NCI-H1105 treated with DMSO at 0.1 percent for 48 hours (cell line): ENCODE measurements at places on chromosomes 3 and 15.

DNA sequence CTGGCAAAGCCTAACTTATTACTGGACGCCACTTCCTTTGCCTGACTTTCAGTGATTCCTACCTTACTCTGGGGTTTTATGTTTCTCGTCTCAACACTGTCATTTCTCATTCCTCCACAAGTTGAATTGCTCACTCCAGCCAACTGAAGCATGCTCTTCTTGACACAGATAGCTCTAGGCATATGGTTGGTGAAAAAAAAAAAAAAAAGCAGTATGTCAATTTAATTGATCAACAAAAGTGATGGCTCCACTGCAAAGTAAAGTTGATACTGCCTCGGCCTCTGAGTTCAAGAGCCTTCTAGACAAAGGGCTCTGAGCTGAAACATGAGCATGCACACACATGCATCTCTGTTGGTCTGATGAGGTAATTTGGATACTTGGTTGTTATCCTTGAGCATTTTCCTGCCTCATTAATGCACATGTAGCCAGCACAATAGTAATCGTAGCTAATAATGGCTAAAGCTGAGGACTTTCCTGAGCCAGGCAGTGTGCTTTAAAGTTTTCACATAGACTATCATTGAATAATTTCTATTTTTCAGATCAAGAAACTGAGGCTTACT lies 21.4 kb upstream of the UBE2Q2 start:
- DNase-seq = no peak

DNA sequence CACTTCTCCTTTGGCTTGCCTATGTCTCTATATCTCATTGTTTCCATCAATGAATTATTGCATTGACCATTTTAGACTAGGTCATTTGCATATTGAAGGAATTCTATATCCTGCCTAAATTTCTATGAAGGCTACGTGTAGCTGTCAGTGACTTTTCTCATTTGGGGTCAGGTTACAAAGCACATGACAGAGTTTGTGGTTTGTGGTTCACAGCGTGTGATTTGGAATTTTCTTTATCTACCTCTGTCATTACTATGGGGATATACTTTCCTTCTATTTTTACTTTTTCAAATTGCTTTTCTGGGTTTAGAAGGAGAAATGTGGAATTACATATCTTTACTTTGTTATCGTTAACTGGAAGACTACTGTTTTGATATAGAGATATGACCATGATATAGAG lies 317.3 kb upstream of the CFAP20DC start:
- no peak for DNase-seq

DNA sequence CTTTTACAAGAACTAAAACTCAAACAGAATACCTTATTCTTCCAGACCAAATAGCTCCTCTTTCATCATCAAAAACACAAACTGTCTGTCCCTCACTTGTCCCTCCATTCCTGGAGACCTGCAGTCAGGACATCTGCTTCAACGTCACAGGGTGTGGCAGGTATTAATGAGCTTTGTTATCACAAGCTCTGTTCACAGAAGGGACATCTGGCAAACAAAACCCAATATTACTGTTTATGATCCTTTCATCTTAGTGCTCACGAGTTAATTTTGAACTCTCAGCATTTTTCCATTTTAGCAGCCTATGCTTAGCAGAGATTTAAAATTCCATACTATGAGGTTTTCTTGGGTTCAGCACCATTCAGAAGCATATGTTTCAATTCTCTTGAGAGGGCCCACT lies 32.9 kb downstream of the AP3S2 start:
- DNase-seq = no peak

DNA sequence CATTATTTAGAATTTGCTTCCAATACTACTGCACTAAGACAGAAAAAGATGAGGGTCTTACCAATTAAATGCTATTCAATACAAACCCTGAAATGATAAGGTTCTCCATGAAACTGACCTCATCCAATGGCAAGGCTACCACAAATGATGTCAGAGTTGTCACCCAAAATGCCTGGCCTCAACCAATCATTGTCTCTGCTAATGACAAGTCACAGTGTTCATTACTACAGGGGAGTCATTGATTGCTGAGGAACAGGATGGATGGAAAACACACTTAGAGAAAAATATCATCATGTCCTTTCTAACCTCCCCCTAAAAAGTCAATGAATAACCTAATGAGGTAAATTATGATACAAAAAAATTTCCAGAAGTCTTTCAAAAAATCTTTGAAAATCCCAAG lies 91.0 kb downstream of the FOXP1 start:
- no peak for DNase-seq

DNA sequence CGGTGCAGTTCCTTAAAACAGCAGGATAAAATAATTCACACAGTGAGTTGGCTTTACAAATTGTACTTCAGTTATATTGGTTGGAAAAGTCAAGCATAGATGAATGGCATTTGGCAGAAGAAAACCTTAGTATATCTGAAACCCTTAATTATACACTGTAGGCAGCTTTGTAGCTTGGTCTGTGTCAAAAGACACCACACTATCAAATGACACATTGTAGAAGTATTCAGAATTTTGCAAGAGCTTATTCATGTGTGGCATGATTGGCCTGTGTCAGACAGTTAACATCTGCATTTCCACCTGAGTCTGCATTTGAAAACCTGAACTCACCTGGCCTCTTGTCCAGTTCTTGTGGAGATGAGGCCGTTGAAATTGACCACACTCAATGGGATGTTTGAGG lies 13.8 kb downstream of the TMEM266 start:
- DNase-seq = no peak

DNA sequence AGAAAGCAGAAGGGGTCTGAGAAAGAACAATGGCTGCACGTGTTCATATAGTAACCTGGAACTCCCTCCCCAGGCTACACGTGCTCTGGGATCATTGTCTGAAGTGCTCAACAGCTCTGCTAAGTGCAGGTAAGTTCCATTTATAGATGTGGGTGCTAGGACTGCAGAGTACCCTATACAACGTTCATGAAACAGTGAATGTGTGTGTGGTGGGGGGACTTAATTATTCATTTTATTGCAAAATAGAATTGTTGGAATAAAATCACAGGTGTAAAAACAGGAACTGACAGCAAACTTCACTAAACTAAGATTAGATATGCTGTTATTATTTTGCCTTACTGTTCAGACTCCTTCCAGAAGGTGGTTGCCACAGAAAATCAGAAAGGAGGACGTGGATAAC lies 68.5 kb downstream of the CCR4 start:
- DNase-seq = no peak

DNA sequence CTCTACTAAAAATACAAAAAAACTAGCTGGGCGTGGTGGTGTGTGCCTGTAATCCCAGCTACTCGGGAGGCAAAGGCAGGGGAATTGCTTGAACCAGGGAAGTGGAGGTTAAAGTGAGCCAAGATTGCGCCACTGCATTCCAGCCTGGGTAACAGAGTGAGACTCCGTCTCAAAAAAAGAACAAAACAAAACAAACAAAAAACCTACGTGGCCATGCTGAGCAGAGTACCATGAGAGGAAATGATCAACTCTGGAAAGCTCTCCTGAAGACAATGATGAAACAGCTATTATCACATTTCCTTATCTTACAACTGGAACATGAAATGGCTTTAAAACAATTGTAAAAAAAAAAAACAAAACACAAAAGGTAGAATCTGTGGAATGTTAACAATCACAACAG lies 75.2 kb downstream of the CHSY1 start:
- DNase-seq = no peak

GRCh38 chr15:69096626-69097025 lies 63.8 kb upstream of the GLCE start:
- DNase-seq = no peak

DNA sequence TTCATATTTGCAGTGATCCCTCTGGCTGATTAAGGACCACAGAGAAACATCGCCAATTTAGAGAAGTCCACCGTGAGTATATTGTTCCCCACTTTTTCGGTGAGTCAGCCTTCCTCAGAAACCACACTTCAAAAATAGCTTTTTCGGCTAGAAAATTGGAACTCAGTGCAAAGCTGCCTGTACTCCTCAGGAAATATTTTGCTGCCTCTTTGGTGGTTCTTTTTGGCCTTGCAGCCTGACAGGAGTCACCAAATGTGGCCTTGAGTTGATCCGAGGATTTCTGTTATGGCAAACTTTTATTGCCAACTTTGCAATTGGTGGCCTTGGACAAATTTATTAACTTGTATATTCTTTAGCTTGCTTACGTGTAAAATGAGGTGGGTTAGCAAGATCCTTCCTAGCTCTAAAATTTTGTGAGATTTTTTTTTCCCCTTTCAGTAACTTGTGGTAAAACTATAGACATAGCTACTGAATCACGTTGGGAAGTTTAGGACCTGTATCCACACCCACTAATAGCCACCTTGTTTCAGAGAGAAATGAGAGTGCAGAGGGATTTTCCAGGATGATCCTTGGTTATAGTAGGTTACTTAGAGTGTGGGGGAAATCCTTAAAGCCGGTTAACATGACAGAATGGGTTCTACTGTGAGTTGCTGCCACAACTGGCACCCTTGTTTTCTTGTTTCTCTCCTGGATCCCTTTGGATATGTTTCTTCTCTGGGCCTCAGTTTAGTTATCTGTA lies 9.9 kb downstream of the ARL6IP5 start:
- no peak for DNase-seq

- peak; percentile 58 for DNase-seq
Measured at GRCh38 chr3:129439226-129439816, 427 bp downstream of the MBD4 start.

GRCh38 chr3:183777016-183777618 lies 48.3 kb downstream of the MAP6D1 start:
- no peak for DNase-seq

DNA sequence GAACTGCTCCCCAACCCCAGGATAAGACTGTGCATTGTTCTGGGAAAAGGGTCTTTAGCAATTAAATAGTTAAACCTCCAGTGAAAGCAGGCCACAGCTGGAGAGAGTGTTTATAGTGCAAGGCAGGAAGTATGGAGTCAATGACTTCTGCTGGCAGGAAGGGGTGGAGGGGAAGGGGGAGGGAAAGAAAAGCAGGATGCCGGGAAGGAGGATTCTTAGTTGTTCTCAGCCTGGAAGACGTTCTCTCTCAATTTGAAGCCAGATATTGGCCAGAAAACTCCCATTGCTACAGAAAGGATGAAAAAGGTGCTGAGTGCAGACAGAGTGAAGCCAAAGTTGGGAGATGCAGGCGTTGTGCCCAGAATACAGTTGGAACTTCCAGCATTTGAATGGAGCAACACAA lies 35.7 kb upstream of the ACTL6A start:
- DNase-seq = peak; percentile 38

DNA sequence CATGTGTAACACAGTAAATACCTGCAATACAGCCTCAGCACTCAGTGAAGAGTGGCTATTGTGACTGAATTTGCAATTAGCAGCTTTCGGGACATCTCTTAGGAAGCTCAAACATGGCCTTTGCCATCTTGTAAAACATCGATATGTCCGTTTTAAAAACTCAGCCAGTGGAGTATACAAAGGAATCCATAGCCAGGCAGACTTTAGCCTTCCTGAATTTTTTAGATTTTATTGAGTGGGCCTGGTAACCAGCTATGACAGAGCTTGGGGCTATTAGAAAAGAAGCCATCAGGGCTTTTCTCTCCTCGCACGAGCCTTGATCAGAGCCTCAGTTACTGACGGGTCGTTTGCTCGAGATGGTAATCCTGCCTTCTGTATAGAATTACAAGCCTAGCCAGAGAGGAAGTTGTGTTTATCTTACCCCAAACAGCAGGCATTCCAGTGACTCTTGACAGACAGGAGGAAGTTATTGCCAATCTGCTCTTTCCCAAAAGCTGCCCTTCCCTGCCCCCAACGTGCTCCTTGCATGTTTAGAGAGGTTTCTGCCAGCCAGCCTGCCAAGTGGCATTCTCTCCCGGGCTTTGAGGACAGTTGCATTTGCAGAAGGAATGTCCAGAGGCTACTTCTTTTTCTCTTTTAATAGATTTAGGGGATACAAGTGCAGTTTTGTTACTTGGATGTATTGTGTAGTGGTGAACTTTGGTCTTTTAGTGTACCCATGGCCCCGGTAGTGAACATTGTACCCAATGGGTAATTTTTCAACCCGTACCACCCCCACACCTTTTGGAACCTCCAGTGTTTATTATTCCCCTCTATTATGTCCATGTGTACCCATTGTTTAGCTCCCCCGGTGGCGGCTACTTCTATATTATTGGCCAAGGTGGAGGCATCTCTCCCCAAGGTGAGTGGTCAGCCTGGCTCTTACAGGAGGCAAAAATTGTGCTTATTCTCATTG lies 40.6 kb downstream of the ITPR1 start:
- DNase-seq = no peak

DNA sequence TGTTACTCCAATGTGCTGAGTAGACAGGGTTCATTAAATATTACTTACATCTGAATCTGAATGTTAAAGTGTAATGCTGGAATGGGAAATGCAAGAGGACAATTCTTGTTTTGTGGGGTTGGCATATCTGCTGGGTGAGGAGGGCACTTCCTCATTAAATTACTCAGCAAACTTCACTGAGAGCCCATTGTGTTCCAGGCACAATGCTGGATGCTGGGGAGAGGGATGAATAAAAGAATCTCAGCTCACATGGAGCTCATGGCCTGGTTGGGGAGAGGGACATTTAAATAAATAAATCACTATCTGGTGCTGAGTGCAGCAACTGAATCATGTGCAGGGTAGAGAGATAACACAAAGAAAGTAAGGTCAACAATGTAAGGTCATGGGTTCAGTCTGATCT lies 199.2 kb upstream of the CFAP20DC start:
- DNase-seq = no peak

- DNase-seq = no peak
Measured at GRCh38 chr3:74387111-74387735, 227.2 kb downstream of the CNTN3 start.

DNA sequence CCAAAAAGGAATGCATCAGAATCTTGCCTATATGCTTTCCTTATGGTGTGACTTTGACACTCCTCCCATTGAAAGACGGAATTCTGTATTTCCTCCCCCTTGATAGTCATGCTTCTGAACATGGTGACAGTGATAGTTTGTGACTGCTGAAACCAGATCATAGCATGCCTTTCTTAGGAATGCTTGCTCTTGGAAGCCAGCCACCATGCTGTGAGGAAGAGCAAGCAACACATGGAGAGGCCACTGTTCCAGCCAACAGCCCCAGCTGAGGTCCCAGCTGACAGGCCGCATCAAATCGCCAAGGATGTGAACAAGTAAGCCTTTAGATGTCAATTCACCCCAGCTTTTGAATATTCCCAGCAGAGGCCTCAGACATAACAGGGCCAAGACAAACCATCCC lies 100.1 kb downstream of the IGF2BP2 start:
- no peak for DNase-seq

- DNase-seq = no peak
Measured at GRCh38 chr3:55893045-55893664, 406.0 kb upstream of the WNT5A start.
